ENCODE measurements at places on chromosomes 5 and 9. TPM values are rescaled to one million over a fixed set of nuclear protein-coding genes. Genes with fewer than 3 reads are reported as not detected.

DNA sequence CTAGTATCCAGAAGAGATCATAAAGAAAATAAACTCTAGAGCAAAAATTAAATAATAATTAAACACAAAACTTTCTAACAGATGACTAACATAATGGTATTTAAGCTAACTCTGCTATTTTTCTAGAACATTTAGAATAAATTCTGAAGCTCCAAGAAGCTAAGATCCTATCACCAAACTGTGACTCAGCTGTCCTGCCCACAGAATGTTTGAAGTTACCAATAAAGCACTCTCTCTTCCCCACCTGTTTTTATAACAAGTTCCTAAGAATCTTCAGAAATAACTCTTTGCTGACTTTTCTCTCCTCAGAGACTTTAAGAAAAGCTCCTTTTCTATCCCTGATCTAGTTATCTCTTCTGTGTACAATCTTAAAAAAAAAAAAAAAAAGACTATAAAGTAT is 6.0 kb upstream of the EFNA5 start:
- DNase-seq: no peak
- H3K4me1 ChIP-seq: peaks cover 15% of the 10 kb centered on the region
- H3K27ac ChIP-seq: no peak overlapping the region
- H3K4me3 ChIP-seq: no peak overlapping the region
- H3K27me3 ChIP-seq: peaks cover 16% of the 10 kb centered on the region
- H3K36me3 ChIP-seq: no peaks in the 10 kb centered on the region

GRCh38 chr9:6664204-6664680 is 18.7 kb upstream of the GLDC start:
- DNase-seq: no peak
- H3K4me3 ChIP-seq: no peak overlapping the region
- no peaks in the 10 kb centered on the region for H3K27me3 ChIP-seq
- H3K27ac ChIP-seq: peak overlapping the region; percentile 60
- no peaks in the 10 kb centered on the region for H3K36me3 ChIP-seq

Gene PCDHGA11
- 4.0 TPM for total RNA-seq

- DNase-seq: peak; percentile 75
- H3K27ac ChIP-seq: no peak overlapping the region
- no peaks in the 10 kb centered on the region for H3K4me1 ChIP-seq
- H3K27me3 ChIP-seq: peaks cover 11% of the 10 kb centered on the region
Observed at GRCh38 chr5:168987543-168988300, 313.2 kb downstream of the SLIT3 start.

Gene PDZD2
- total RNA-seq: 2.2 TPM

- DNase-seq: peak; percentile 17
- H3K27me3 ChIP-seq: no peaks in the 10 kb centered on the region
- H3K4me3 ChIP-seq: no peak overlapping the region
- peaks cover 38% of the 10 kb centered on the region for H3K4me1 ChIP-seq
- peak overlapping the region; percentile 77 for H3K27ac ChIP-seq
- no peaks in the 10 kb centered on the region for H3K36me3 ChIP-seq
Observed at GRCh38 chr5:88785746-88786565, 97.0 kb downstream of the MEF2C start.

- H3K27ac ChIP-seq: no peak overlapping the region
- no peaks in the 10 kb centered on the region for H3K36me3 ChIP-seq
- H3K4me3 ChIP-seq: no peak overlapping the region
- H3K27me3 ChIP-seq: no peaks in the 10 kb centered on the region
- no peak for DNase-seq
- no peaks in the 10 kb centered on the region for H3K4me1 ChIP-seq
Observed at GRCh38 chr5:25701936-25702335, 1057.2 kb upstream of the CDH10 start.

Gene MFAP3
- 45.3 TPM for total RNA-seq

GRCh38 chr9:130974697-130975096 is 34.3 kb upstream of the LAMC3 start:
- H3K27ac ChIP-seq: no peak overlapping the region
- no peaks in the 10 kb centered on the region for H3K36me3 ChIP-seq
- DNase-seq: no peak
- H3K27me3 ChIP-seq: peaks cover 32% of the 10 kb centered on the region
- no peaks in the 10 kb centered on the region for H3K4me1 ChIP-seq
- no peak overlapping the region for H3K4me3 ChIP-seq

DNA sequence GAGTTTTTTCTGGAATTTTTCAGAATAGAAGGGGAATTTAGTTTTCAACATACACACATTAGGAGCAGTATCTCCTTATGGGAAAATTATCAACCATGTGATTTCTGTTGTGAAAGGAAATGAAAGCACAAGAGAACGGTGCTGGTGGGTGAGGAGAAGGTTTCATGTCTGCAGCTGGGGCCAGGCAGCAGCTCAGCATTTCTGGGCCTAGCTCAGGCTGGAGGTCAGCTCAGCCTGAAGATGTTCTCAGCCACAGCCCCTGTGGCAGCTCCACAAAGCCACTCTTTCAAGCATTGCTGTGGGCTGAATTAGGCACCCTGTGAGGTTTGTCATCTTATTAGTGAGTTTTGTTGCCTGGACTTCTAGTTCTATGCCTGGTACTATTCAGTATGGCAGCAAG is 90.3 kb downstream of the DIRAS2 start:
- no peaks in the 10 kb centered on the region for H3K27me3 ChIP-seq
- no peaks in the 10 kb centered on the region for H3K36me3 ChIP-seq
- no peak overlapping the region for H3K4me3 ChIP-seq
- peak; percentile 24 for DNase-seq

DNA sequence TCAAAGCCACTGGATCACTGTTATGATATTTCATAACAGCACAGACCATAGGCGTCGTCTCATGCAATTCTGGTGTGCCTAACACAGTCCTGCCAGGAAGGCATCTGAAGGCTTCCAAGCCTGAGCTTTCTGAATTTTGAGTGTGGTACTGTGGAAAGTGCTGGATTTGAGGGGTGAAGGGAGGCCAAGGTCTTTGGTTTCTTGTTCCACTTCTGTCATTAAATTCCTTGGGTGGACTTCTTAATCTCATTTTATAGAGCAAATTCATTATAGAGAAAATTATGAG is 441.3 kb upstream of the PIK3R1 start:
- H3K27ac ChIP-seq: peak overlapping the region; percentile 44
- H3K4me1 ChIP-seq: peaks cover 19% of the 10 kb centered on the region
- no peak for DNase-seq
- H3K36me3 ChIP-seq: no peaks in the 10 kb centered on the region
- no peaks in the 10 kb centered on the region for H3K27me3 ChIP-seq

Gene SMIM33
- not detected for total RNA-seq

DNA sequence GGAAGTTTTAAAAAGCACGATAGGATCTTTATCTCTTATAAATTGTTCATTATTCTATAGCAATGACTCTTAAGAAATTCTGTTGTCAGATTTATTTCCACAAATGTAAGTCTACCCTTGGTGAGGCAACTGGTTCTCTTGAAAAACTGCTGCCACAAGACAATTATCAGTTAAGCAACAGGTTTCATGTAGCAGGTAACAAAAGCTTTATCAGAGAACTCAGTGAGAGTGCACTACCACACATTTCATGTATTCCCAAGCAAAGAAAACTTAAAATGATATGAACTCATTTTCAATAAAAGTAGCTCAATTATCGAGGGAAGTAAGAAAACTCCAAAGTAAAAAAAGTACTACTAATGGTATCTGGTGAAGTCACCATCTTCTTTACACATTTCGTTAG is 9.4 kb downstream of the NR6A1 start:
- no peaks in the 10 kb centered on the region for H3K4me1 ChIP-seq
- no peak overlapping the region for H3K4me3 ChIP-seq
- peaks cover 36% of the 10 kb centered on the region for H3K27me3 ChIP-seq

- DNase-seq: no peak
- no peak overlapping the region for H3K4me3 ChIP-seq
- no peaks in the 10 kb centered on the region for H3K27me3 ChIP-seq
- H3K36me3 ChIP-seq: no peaks in the 10 kb centered on the region
Observed at GRCh38 chr9:38445154-38446043, 21.1 kb upstream of the IGFBPL1 start.

- no peak for DNase-seq
- H3K4me3 ChIP-seq: no peak overlapping the region
- H3K27me3 ChIP-seq: no peaks in the 10 kb centered on the region
- no peaks in the 10 kb centered on the region for H3K4me1 ChIP-seq
Observed at GRCh38 chr5:74034733-74035132, 408.7 kb downstream of the ARHGEF28 start.

Gene DDX4
- total RNA-seq: not detected

- no peaks in the 10 kb centered on the region for H3K36me3 ChIP-seq
- no peaks in the 10 kb centered on the region for H3K4me1 ChIP-seq
- no peak overlapping the region for H3K4me3 ChIP-seq
- no peaks in the 10 kb centered on the region for H3K27me3 ChIP-seq
Observed at GRCh38 chr5:145509336-145510136, 325.6 kb downstream of the PRELID2 start.

DNA sequence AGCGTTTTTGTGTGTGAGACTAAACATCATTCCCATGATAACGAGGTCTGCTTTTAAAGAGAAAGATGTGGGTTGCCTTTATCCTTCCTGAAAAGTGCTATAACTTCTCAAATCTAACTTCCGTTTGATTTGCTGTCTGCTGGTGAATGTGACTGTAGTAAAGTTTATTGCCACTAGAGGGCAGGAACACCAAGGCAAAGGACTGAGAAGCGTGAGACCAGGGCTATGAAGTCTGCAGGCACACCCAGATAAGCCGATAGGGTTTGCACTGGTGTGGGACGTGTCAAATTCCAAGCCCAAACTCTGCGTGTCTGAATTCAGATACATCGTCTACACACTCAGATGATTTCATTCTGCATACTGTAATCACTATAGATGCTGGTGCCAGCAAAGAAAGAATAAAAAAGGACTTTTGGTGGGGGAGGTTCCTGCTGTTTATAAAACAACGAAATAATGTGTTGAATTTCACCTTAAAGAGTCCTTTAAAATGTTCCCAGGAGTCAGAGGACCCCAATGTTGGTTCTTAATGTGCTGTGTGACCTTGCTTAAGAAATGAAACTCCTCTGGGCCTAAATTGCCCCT is 87.2 kb downstream of the PTTG1 start:
- no peak overlapping the region for H3K4me3 ChIP-seq
- no peaks in the 10 kb centered on the region for H3K4me1 ChIP-seq
- no peak overlapping the region for H3K27ac ChIP-seq
- DNase-seq: peak; percentile 62

Gene LCN9
- not detected for total RNA-seq

- no peaks in the 10 kb centered on the region for H3K36me3 ChIP-seq
- H3K4me3 ChIP-seq: no peak overlapping the region
- H3K27me3 ChIP-seq: no peaks in the 10 kb centered on the region
- H3K27ac ChIP-seq: no peak overlapping the region
- no peak for DNase-seq
- H3K4me1 ChIP-seq: peaks cover 77% of the 10 kb centered on the region
Observed at GRCh38 chr9:99116003-99116411, 11.1 kb downstream of the TGFBR1 start.

DNA sequence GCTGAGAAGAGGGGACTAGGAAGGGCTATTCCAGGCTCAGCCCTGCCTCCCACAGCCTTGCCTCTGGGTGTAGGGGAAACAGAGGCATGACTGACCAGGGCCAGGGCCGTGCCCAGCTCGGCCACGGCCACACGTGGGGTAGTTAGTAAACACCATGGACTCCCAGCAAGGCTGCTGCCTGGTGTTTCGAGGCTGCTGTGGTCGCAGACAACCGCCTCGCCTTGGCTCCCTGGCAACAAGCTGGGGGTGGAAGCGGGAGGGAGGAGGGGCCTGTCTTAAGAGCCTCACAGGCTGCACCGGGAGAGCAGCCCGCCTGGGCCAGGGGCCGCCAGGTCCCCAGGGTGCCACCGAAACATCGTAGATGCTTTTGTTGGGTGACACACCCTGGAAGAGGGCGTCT is 90.2 kb upstream of the CACNA1B start:
- H3K27ac ChIP-seq: peak overlapping the region; percentile 89
- H3K36me3 ChIP-seq: peaks cover 32% of the 10 kb centered on the region
- DNase-seq: no peak
- H3K27me3 ChIP-seq: no peaks in the 10 kb centered on the region
- H3K4me3 ChIP-seq: no peak overlapping the region

DNA sequence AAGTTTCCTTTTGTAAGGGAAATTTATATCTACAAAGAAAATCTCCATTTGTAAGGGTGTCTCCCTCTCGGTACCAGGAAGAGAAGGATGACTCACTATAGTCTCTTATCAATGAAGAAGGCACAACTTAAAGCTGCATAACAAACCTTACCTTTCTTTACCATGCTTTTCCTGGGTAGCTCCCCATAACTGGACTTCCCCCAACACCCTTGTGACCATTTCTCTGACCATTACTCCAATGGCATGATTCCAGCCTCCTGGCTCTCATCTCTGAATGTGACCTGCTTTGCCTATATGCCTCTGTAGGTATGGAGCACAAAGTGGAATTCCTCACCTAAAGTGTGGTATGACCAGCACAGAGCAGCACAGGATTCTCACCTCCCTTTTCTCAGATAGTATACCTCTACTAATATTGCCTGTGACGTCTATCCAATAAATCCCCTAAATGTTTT is 62.8 kb downstream of the GNA14 start:
- DNase-seq: no peak
- no peaks in the 10 kb centered on the region for H3K27me3 ChIP-seq
- peaks cover 8% of the 10 kb centered on the region for H3K4me1 ChIP-seq
- H3K36me3 ChIP-seq: no peaks in the 10 kb centered on the region
- H3K4me3 ChIP-seq: no peak overlapping the region
- H3K27ac ChIP-seq: no peak overlapping the region

DNA sequence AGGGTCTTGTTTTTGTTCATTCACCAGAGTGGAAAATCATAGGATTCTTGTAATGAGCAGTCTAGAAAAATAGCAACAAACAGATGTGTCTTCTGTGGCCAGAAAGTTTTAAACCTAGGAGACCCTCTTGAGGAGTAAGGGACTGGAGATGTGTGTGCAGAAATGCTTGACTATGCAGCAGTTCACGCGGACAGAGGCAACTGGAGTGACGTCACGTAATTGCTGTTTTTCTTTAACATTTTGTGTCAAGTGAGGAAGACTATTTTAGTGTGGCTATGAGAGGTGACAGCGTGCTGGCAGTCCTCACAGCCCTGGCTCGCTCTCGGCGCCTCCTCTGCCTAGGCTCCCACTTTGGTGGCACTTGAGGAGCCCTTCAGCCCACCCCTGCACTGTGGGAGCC is 163.1 kb upstream of the PTCH1 start:
- no peaks in the 10 kb centered on the region for H3K27me3 ChIP-seq
- H3K4me3 ChIP-seq: no peak overlapping the region
- no peaks in the 10 kb centered on the region for H3K36me3 ChIP-seq
- no peak for DNase-seq
- H3K4me1 ChIP-seq: no peaks in the 10 kb centered on the region

GRCh38 chr5:83496626-83497025 is 25.1 kb downstream of the VCAN start:
- H3K27me3 ChIP-seq: no peaks in the 10 kb centered on the region
- H3K4me1 ChIP-seq: no peaks in the 10 kb centered on the region
- no peak overlapping the region for H3K4me3 ChIP-seq
- no peaks in the 10 kb centered on the region for H3K36me3 ChIP-seq

Gene MRPL41
- 125 TPM for total RNA-seq

Gene ADAMTS19
- not detected for total RNA-seq

DNA sequence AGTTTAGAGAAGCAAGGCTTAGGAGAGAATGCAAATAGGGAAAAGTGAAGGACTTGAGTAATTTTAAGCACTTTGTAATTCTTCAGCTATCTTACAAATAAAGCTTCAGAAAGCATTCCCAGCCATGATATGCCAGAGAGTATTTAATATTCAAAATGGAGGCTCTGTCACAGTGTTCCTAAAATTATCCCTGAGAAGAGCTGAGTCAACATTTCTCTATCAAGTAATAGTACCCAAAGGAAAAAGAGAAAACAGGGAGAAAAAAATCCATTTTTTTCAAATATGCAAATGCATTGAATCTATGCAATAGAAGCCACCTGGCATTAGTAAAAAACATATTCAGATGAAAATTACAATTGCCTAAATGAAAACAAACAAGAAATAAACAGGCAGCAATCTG is 392.6 kb upstream of the FAM174A start:
- no peaks in the 10 kb centered on the region for H3K27me3 ChIP-seq
- H3K4me1 ChIP-seq: no peaks in the 10 kb centered on the region
- no peak overlapping the region for H3K4me3 ChIP-seq
- no peak overlapping the region for H3K27ac ChIP-seq
- no peaks in the 10 kb centered on the region for H3K36me3 ChIP-seq
- no peak for DNase-seq
